Uterus (tissue), 4 donors: ENCODE measurements at places on chromosomes 11 and 22. TPM values are rescaled to one million over a fixed set of nuclear protein-coding genes. Genes with fewer than 3 reads are reported as not detected.
A peak's percentile ranks its signal among the peaks of the same experiment; 100 is the strongest.

Gene KCNK4
- not detected for total RNA-seq

Gene TP53I11
- total RNA-seq: 3.8 TPM

Gene SLC22A25
- total RNA-seq: not detected

DNA sequence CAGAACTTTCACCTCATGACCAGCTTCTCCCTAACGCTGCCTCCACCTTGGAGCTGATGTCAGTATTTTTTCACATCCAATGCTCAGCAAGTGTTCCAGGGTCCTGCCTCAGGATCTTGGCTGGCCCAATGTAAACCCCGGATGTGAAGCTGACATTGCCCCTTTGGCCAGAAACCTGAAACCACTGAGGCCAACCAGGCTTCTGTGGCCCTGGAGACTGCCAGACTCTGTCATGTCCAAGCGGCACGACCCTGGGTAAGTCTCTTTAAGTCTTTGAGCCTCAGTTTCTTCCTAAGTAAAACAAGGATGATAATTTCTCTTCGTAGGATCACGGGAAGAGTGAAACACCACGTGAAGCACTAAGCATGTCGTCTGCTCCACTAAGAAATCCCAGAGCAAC lies 22.8 kb downstream of the SERPIND1 start:
- DNase-seq: no peak
- no peak overlapping the region for H3K27ac ChIP-seq
- no peaks in the 10 kb centered on the region for H3K36me3 ChIP-seq
- no peaks in the 10 kb centered on the region for H3K4me1 ChIP-seq
- no peak overlapping the region for H3K4me3 ChIP-seq

GRCh38 chr22:19178657-19179496 lies at the start of gene SLC25A1:
Gene SLC25A1 (minus strand): TSS chr22:19178736. CDS start chr22:19178673, 63 bp downstream.
- H3K36me3 ChIP-seq: no peaks in the 10 kb centered on the region
- no peaks in the 10 kb centered on the region for H3K27me3 ChIP-seq
- peak within 1 kb of the TSS; percentile 80 for H3K4me3 ChIP-seq
- peak; percentile 89 for DNase-seq

GRCh38 chr22:30204742-30205111 lies 41.8 kb downstream of the LIF start:
- no peak overlapping the region for H3K4me3 ChIP-seq
- peak; percentile 57 for DNase-seq
- peak overlapping the region; percentile 87 for H3K27ac ChIP-seq
- no peaks in the 10 kb centered on the region for H3K36me3 ChIP-seq

DNA sequence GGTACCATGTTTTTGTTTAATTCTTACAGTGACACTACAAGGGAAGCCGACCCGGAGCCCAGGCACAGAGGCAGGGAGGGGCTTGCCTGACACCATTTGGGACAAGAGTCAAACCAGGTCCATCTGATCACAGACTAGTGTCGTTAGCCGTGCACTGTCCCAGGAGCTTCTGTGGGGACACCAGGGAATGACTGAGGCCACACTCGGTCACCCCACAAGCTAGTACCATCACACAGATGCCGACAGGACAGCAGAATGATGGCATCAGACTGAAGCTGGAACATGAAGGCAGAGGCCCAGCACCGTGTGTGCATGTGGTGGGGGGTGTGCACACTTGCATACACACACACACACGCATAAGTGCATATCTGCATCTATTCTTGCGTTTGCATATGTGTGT lies 61.5 kb upstream of the NECTIN1 start:
- no peaks in the 10 kb centered on the region for H3K4me1 ChIP-seq
- DNase-seq: no peak
- no peaks in the 10 kb centered on the region for H3K36me3 ChIP-seq
- H3K27me3 ChIP-seq: no peaks in the 10 kb centered on the region
- no peak overlapping the region for H3K27ac ChIP-seq
- no peak overlapping the region for H3K4me3 ChIP-seq
